ENCODE measurements at places on chromosomes 13 and 19.

- no peak for DNase-seq
These were observed 104.7 kb upstream of the KL start for GRCh38 chr13:32911506-32911905.

GRCh38 chr13:97534540-97534939 lies 100.6 kb downstream of the RAP2A start:
- no peak for DNase-seq

DNA sequence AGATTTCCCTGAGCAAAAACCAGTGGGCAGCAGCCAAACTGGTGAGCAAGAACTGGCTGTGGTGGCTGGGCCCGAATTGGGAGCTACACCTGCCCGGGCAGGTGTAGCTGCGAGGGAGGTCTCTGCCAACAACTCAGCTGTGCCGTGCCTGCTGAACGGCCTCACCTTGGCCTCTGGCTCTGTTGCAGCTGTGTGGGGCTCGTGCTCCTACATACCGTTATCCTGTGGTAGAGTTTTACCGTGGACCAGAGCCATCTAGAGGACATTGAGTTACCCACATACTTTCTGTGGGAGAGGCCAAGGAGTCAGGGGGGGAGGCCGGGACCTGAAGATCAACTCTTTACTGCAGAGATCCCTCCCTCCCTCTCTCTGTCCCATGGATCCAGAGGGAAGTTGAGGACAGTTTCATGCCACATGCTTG lies 113.2 kb downstream of the TM9SF2 start:
- no peak for DNase-seq

DNA sequence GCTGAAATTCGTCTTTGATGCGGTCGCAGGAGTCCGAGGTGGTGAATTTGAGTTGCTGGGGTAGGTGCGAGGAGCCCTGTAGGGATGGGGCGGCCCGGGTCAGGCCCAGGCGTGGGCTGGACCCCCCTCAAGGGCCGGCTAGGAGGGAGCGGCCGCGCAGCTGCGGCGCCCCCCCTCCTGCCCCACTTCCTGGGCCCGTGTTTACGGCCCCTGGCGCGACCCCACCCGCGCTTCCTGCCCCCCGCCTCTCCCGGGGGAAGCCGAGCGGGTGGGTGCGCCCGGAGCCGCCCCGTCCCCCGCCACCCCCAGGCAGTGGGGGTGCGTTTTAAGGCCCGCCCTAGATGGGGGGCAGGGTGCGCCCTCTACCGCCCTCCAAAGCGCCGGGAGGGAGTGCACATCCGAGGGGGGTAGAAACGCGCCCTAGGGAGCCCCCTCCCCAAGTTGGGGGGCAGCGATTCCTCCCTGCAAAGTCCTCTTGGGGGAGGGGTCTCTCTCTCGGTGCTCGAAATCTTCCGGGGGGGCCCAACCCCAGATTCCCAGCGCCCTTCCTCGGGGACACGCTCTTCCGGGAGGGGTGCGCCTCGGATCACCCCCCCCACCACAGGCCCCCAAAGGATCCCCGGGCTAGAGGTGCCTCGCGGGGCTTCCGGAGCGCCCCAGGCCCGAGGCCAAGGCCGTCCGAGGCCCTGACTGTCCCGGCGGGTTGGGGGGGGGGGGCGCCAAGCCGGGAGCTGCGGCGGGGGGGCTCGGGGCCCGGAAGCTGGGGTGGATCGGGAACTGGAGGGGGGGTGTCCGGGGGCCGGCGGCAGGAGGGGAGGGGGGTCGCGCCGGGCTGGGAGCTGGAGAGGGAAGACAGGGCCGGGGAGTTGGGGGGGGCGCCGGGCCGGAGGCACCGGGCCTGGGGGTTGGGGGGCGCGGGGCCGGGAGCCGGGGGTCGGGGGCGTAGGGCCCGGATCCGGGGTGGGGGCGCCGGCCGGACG lies 823 bp downstream of the TLE5 start:
- peak; percentile 44 for DNase-seq

- no peak for DNase-seq
These were observed 87.9 kb upstream of the WASF3 start for GRCh38 chr13:26469602-26470001.

DNA sequence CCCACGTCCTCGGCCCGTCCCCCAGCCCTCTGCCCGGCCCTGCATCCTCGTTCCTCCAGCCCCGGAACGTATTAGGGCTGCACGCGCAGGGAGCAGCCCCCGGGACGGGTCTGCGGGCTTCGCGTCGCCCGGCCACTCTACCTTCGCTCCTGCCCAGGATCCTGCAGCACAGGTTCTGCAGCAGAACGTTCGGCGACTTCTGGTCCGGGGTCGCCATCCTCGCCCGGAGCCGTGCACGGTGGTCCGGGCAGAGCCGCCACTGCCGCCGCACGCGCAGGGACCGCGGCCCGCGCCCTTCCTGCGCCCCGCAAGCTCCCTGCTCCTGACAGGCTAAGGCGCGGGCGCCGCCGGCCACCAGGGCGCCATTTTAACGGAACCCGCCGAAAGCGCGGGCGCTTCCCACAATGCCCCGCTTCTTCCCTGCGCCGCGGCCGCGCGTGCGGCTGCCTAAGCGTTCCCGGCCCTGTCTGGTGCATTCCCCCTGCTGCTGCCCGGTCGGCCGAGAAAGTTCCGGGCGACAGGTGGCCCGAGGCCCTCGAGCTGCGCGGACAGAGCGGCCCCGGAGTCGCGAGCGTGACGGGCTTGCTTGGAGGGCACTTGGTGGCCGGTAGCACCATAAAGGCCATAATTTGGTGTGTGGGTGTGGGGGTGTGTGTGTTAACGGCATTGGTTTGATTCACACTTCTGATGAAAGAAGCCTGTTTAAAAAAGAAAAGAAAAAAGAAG lies at the start of gene TUBGCP3:
TUBGCP3 (minus strand) TSS at position 390 of the 726 bp plus-strand sequence; CDS start at position 217, 173 bp downstream.
- peak; percentile 70 for DNase-seq

DNA sequence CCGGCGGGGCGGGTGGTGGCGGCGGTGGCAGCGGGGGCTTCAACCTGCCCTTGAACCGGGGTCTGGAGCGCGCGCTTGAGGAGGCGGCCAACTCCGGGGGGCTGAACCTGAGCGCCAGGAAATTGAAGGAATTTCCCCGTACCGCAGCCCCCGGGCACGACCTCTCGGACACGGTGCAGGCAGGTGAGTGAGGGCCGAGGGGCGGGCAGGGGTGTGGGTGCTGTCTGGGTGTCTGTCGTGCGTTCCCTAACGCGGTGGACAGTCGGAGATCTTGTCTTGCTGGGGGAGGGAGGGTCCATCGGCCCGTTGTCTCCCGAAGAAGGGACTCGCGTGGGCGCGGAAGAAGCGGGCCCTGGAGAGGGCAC lies 533 bp downstream of the LRCH1 start:
- no peak for DNase-seq

- DNase-seq, result no peak
These were observed 8.7 kb upstream of the SERPINE3 start for GRCh38 chr13:51330791-51331190.

DNA sequence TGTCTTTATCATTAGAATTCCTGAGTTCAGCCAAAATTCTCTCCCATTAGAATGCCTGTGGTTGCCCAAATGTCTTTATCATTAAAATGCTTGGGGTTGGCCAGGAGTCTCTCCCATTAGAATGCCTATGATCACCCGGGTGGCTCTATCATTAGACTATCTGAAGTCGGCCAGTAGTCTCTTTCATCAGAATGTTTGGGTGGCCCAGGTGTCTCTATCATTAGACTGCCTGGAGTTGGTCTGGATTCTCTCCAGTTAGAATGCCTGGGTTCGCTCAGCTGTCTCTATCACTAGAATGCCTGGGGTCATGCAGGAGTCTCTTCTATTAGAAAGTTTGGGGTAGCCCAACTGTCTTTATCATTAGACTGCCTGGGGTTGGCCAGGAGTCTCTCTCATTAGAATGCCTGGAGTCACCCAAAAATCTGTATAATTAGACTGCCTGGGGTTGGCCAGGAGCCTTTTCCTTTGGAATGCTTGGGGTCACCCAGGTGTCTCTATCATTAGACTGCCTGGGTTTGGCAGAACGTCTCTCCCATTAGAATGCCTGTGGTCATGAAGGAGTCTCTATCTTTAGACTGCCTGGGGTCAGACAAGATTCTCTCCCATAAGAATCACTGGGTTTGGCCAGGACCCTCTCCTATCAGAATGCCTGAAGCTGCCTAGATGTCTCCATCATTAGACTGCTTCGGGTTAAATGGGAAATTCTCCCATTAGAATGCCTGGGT lies 1478.3 kb downstream of the UQCRFS1 start:
- DNase-seq, result no peak

- no peak for DNase-seq
These were observed 257.8 kb downstream of the ENOX1 start for GRCh38 chr13:43528992-43529391.

- no peak for DNase-seq
These were observed 11.2 kb downstream of the LGALS4 start for GRCh38 chr19:38801359-38802095.

GRCh38 chr13:77113496-77113895 lies 86.5 kb upstream of the FBXL3 start:
- no peak for DNase-seq

- no peak for DNase-seq
These were observed 92.2 kb upstream of the SERP2 start for GRCh38 chr13:44281252-44282000.

GRCh38 chr13:42377640-42378382 lies 105.9 kb downstream of the AKAP11 start:
- no peak for DNase-seq

DNA sequence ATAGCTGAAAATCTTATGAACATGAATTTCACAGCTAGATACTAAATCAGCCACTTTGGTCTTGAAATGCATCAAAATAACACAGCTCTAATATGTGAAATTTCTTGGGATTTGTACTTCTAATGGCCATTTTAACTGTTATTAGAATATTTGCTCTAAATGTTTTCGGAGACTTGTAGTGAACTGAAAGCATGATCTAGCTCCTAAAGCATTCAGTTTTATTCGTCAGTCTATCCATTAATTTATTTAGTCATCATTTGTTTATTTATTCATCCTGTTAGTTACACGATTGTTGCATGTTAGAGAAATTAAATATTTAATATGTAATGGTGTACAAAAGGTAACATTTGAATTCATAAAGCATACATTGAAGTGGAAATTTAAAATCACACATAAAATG lies 1132.7 kb downstream of the SLITRK1 start:
- no peak for DNase-seq

- no peak for DNase-seq
These were observed 21.0 kb downstream of the RFX1 start for GRCh38 chr19:13984875-13985741.

DNA sequence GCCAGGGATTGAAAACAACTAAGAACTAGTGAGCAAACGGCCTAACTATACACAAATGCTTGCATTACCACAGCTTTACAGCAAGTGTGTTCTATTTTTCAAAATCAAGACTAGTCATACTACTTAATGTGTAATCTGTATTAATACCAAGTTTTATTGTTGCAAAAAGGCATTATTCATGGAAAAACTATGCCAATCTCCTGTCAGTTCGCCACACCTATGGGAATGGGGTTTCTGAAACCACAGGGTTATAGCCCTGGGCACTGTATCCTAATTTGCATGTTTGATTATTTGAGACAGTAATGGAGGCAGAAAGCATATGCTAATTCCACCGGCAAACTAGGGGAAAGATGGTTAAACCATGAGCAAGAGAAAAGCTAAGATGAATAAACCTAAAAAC lies 14.3 kb downstream of the GAS6 start:
- no peak for DNase-seq

DNA sequence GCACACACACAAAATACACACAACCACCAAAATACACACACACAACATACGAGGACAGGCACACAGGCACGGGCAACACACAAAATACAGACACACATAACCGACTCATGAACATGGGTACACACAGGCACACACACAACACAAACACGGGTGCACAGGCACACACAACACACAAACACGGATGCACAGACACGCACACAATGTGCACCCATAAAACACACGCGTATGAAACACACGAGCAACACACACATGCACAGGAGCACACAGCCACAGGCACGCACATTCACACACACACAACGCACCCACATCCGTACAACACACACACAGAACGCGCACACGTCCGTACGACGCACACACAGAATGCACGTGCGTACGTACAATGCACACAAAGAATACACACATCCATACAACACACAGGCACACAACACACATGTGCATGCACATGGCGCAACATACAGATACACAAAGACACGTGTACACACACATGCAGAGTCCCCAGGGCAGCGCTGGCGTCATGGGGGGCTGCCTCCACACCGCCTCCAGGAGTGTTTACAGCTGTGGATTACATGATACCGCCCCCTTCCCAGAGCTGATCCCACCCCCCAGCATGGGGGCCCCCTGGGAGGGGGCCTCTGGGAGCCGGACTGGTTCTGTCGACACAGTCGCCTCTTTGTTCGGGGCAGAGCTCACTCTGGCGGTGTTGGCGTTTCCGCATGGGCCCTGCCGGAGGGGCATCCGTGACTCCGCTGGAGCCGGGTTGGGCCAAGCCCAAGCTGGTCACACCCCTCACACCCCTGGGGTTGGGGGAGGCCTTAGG lies 2.9 kb downstream of the SBNO2 start:
- DNase-seq, result no peak

DNA sequence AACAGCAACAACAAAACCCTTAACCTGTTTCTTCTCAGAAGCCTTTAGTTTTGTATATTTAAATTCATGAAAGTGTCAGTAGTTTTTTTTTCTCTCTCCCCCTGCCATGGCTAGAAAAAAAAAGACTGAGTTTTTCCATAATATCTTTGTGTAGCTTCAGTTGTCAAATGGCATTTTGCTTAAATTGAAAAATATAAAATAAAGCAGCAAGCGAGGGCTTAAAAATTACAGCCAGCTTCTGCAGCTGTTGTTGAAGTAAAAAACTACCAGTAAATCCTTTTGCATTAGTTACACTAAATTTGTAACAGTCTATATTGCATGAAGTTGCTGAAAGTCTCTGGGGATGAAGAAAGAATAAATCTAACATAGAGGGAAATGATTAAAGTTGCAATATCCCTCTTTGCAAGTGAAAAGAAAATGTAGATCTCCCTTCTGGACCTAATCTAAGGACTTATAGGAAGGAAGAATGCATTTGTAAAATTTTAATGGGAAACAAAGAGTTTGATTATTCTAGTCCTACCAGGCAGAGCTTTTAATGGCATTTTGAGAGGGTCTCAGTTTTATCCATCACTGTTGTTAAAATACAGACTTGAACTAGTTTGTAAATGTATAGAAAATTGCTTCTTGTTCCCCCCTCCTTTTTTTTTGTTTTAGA lies 215.7 kb downstream of the ATP8A2 start:
- no peak for DNase-seq

GRCh38 chr19:55473225-55474012 lies 3.0 kb upstream of the ZNF628 start:
- DNase-seq, result no peak

DNA sequence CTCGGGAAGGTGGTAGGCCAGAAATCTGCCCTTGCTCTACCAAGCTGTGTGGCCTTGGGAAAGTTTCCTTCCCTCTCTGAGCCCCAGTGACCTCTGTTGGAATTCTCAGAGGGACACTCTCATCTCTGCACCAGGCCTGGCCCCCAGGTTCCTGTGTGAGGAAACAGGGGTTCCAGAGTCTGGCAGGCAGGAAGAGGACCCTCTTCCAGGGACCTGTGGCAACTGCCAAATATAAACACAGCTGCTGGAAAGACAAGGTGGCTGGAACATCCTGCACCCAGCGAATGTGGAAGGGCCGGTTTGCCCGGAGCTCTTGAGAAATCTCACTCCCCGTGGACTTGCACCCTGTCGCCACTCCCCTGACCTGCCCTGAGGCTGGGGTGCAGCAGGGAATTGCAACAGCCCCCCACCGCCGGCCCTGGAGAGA lies 52.8 kb downstream of the GADD45B start:
- DNase-seq, result no peak

Data from stimulated activated CD8-positive, alpha-beta memory T cell treated with anti-CD3 and anti-CD28 coated beads, Interleukin-4, amount 100 ng/mL, for 24 hours (primary cell).